ENCODE measurements at places on chromosomes 3 and 15. TPM values are rescaled to one million over a fixed set of nuclear protein-coding genes. Genes with fewer than 3 reads are reported as not detected.

GRCh38 chr3:138921316-138922292 lies 25.3 kb downstream of the FOXL2 start:
- no peak for DNase-seq

GRCh38 chr3:98806521-98806920 lies 43.4 kb downstream of the ST3GAL6 start:
- DNase-seq, result no peak

DNA sequence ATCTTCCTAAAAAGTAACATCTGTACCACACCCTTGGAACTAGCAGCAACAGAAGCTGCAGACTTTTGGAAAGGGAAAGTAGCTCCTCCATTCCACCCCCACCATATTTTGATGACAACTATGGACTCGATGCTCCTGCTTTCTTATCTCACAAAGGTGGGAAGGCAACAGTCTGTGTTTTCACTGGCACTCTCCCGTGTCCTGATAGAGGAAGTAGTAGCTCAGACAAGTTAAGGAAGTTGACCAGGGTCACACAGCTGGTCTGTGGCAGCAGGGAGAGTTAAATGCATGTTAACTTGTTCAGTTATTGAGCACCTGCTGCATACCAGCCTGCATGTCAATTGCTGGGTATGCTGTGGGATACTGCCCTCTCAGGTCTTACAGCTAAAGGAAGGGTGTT lies 33.1 kb downstream of the BHLHE40 start:
- no peak for DNase-seq

DNA sequence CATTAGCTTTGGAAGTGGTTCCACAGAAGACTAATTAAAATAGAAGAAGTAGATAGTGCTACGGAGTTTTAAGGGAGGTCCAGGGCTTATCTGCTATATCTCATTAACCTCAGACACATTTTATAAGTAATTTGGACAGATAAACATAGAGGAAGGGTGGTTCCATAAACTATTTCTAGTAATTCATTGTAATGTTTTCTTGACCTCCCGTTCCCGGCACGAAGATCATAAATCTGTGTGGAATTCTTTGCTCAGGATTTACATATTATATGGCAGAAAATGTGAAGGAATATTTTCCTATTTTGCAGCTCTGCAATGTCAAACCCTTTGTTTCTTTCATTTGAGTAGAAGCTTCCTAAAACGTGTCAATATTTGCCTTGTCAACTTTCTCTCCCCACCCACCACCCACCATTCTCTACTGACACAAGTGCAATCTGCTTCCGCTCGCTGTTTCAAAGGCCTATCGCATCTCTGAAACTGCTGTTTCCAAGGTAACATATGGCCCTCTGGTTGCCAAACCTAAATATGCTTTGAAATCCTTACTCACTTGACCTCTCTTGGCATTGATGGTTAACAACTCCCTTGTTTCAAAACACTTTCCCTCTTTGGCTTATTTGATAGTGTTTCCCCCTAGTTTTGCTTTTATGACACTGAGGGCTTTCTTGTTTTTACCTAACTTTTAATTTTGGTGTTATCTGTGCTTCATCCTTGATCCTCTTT lies 21.4 kb upstream of the PLSCR5 start:
- no peak for DNase-seq

TBC1D23 gene
- total RNA-seq, result 37.3 TPM

A4GNT gene
- not detected for total RNA-seq
